ENCODE measurements at places on chromosomes 2 and 18.

DNA sequence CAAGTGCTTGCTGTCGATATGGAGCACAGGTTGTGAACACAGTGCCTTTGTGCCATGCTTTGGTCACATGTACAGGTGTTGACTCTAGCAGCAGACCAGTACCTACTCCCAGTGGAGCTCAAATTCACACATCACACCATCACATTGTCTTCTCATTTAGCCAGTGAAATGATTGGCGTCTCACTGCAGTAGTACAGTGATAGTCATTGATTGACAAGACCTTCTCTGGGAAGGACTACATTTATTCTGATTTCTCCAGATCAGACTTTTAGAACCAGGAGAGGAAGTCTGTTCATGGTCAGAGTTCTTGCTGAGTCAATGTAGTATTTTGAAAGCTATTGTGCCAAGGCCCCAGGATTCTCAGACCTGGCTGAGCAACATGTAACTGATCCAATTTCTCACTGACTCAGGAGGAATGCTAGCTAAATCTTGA is 75.2 kb downstream of the FMNL2 start:
- DNase-seq: no peak

DNA sequence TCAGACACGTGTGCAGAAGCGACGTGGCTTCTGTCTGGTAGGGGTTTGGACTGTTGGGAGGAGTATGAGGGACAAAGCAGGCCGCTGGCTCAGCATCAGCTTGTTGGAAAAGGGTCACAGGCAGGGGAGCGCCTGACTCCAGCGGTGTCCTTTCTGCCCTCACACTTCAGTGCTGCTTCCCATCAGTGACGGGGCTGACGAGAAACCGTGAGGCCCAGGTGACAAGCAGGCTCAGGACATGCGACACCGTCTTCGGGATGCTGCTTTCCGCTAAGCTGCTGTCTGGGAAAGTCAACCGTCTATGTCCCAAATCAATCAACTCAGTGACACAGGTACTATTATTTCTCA is 90.5 kb downstream of the USP40 start:
- DNase-seq: no peak

GRCh38 chr2:71224457-71224856 is 2.4 kb downstream of the PAIP2B start:
- DNase-seq: no peak

DNA sequence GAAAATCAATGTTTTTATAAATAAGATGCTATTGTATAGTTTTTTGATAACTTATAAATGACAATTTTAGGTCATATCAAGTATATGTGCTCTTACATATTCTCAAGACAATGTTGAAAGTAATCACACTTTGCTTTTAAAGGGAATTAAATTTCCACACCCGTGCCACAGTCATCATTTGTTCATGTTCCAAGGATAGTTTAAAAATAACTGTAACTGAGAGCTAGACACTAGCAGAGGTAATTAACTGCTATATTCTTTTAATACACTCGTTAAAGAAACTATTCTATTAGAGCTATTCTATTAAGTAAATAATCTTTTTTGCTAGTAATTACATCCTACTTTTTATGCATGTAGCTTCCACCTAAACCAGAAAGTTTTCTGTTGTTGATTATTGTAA is 18.0 kb downstream of the GEN1 start:
- no peak for DNase-seq

- DNase-seq: no peak
Observed at GRCh38 chr2:233839447-233839820, 14.9 kb downstream of the HJURP start.

DNA sequence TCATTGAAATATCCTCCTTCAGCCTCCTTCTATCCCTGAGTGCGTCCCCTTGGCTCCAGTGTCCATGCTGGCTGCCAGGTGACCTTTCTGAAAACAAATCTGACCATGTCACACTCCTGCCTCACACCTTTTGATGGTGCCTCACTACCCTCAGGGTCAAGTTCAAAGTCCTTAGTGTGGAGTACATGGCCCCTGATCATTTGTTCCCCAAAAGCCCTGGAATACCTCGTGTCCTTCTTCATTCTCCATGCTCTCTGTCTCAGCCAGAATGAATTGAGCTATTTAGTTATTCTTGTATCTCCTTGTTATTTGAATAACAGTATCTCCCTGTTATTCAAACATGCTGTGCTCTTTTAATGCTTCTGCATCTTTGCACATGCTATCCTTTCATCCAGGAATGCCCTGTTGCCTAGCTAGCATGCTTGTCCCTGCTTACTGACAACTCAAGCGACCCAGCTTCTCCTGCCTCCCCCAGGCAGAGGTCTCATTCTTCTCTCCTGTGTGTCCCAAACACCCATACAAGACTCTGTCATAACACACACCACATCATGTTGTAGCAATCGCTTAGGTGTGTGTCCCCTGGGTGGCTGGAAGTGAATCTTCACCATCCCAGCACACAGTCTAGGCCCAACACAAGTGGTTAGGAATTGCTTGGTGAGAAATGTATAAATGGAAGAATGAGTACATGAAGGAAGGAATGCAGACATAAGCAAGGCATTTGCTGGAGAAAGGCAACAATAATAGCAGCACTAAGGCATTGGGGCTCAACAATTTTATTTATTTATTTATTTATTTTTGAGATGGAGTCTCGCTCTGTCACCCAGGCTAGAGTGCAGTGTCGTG is 144.0 kb downstream of the DDX1 start:
- DNase-seq: no peak

DNA sequence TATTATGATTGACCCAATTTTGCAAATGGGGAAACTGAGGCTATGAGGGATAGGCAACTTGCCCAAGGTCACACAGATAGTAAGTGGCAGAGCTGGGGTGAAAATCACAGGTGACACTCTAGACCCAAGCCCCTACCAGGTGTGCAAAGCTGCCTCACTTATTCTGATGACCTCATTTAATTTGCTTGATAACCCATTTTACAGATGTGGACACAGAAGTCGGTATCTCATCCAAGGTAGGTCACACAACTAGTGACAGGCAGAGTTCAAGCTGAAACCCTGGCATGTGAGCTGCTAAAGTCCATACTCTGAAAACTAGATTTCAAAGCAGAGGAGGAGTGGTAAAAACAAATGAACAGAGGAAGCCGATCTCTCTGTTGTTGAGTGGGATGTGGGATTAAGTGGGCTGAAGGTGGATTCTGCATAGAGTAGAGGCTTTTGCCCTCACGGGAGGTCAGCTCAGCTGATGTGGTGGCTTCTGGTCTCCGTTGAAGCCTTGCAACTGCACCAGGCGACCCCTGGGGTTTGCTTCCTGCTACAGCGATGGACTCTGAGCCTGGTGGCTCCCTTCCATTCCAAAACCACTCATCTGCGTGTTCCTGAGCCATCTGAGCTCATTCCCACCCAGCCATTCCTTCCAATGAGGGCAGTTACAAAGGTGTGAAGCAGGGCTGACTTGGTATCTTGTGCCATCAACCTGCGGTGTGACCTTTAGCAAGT is 164.3 kb upstream of the FHL2 start:
- no peak for DNase-seq

DNA sequence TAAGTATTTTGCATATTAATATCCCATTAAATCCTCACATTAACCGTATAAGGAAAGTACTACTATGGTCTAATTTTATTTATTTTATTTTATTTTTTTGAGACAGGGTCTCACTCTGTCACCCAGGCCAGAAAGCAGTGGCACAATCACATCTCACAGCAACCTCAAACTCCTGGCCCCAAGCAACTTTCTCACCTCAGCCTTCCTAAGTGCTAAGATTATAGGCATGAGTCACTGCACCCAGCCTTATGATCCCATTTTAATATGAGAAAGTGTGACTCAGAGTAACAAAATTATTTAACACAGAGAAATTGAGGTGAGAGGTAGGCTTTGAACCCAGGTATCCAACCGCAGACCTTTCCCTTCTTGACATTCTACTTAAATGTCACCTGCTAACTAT is 330.0 kb upstream of the POU3F3 start:
- DNase-seq: peak; percentile 1

- no peak for DNase-seq
Observed at GRCh38 chr18:11516751-11517503, 92.5 kb upstream of the SLC35G4 start.

DNA sequence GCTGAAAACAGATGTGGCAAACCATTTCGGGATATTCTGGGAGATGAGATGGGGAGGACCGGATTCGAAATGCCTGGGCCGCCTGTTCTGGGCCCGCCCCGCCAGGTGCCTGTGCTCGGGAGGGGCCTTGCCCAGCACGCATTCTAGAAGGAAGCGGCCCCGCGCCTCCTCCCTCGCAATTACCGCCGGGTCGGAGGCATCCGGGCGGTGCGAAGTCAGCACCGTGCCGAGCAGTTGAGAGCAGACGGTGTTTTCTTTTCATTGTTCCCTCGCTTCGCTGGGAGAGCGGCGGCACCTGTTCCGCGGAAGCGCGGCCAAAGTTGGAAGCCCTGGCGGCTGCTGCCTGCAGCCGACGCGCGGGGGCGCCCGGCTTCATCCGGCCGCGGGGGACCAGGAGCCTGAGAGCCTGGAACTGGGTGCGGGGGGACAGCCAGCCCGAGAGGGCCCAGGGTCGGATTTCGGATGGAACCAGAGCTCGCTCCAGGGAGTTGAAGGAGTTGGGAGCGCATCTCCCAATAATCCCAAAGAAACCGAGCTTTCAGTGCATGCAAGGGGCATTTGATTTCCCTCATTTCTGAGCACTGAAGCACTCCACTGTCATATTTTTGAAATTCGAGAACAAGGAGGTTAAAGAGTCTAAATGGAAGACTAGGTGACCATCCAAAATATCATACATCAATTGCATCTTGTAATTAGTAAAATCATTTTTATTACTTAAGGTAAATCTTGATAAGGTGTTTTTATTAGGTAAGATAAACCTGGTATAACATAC is 241.8 kb upstream of the RAB12 start:
- peak; percentile 30 for DNase-seq

DNA sequence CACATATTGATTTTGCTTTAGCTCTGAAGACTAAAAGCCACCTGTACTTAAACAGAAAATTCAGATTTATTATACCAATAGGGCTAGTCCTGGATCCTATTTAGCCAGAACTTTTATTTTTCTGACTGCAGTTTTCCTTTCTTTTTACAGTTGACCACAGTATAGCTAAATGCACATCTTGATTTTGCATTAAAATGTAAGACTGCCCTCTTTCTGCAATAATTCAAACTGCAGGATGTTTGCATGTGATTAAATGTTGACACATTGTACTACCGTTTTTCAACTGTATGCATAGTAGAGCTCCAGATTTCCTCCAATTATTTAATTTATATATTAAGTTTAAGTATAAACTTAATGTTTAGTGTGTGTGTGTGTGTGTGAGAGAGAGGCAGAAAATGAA is 1262.9 kb downstream of the SUCLG1 start:
- no peak for DNase-seq

DNA sequence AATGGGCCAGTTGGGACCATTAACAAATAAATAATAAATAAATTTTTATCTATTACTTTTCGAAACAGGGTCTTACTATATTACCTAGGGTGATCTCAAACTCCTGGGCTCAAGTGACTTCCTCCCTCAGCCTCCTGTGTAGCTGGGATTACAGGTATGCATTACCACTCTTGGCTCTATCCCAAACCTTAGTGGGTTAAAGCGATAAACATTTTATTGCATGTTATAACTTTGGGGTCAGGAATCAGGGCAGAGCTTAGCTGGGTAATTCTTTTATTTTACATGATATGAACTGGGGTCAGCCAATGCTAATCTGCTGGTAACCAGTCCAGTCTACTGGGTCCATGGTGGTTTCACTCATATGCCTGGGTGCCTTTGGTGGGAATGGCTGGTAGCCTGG is 127.8 kb downstream of the MYO3B start:
- no peak for DNase-seq

- no peak for DNase-seq
Observed at GRCh38 chr2:122999258-122999657, 1025.8 kb upstream of the CNTNAP5 start.

- no peak for DNase-seq
Observed at GRCh38 chr2:46259777-46260168, 37.4 kb upstream of the EPAS1 start.

DNA sequence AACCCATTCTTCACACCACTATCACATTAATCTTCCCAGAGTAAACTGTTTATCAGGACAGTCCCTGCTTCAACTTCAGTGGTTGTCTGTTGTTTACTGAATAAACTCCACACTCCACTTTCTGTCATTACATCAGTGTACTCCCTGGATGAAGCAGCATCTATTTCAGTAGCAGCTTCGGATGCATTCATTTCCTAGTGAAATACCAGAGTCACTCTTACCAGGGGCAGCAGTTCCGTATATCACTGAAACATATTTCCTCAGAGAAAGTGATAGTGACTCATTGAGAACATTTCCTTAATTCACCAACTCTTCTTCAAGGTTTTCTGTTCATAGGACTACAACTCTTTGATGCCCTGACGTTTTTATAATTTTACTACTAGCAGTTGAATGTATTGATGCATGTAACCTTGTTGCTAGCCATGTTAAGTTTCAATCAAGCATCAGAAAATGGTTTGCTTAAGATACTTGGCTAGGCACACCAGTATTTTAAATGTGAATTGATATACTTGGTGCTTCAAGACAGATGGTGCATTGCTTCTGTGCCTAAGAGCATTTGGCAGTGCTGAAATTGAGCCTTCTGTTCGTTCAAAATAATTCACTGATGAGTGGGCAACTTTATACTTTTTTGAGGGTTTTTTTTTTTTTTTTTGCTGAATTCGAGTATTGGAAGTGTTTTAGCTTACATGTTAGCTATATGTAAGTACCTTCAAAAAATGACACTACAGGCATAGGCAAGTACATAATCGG is 92.3 kb downstream of the UBE2E3 start:
- no peak for DNase-seq

- DNase-seq: no peak
Observed at GRCh38 chr2:186919296-186919695, 70.3 kb upstream of the ZSWIM2 start.

DNA sequence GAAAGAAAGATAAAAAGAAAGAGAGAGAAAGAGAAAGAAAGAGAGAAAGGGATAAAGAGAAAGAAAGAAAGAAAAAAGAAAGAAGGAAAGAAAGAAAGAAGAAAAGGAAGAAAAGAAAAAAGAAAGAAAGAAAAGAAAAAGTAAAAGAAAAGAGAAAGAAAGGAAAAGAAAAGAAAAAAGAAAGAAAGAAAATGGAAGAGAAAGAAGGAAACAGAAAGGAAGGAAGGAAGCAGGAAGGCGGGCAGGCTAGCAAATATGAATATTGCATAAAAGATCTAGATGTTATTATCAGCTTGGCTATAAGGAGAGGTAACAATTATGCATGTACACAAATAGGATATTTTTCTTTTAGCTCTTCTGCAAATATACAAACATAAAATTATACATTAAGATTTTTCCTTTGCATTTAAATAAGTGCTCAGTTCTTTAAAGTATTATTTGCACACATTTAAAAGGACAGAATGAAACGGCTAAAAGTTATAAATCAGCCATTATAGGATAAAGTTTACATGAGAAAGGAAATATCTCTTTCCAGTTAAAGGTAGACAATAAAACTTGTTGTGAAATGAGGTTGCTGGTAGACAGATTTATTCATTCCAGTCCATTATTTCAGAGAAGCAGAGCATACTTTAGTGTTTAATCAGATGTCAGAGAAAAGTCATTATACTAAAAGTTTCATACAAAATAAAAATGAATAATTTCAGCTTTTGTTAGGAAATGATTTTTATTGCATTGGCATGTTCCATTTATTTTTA is 511.4 kb downstream of the KCNJ3 start:
- no peak for DNase-seq

GRCh38 chr2:205906419-205906818 is 179.6 kb downstream of the INO80D start:
- DNase-seq: no peak

Measured in activated naive CD8-positive, alpha-beta T cell treated with anti-CD3 and anti-CD28 coated beads for 36 hours (primary cell).